ENCODE measurements at places on chromosomes 16 and 17.

DNA sequence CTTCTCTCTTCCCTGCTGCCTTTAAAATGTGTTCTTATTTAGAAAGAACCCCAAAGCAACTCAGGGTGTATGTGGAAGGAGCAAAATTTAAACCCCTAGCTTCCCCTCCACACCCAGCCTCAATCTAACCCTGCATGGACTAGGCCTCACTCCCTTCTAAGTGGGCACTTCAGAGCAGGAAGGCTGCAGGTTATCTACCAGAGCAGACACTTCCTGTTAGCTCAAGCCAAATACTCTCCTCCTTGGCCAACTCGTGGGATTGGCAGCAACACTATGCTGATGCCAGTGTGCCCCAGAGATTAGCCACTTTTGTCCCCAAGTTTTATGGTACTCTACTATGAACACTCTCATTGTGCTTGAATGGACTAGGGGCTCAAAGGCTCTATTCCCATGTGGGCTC, 35.6 kb downstream of the CCDC42 start:
- no peak for DNase-seq

DNA sequence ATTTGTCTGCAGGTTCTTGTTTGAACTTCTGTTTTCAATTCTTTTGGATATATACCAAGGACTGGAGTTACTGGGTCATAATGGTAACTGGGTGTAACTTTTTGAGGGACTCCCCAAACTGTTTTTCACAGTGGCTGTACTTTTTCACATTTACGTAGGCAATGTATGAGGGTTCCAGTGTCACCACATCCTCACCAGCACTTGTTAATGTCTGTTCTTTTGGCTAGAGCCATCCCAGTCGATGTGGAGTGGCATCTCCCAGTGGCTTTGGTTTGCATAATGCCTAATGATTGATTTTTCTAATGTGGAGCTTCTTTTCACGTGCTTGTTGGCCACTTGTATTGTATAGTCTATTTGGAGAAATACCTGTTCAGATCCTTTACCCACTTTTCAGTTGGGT, 59.3 kb downstream of the SPECC1 start:
- no peak for DNase-seq

- DNase-seq: peak; percentile 19
These were observed 3.7 kb downstream of the CETP start for GRCh38 chr16:56965149-56966092.

GRCh38 chr17:50259477-50260324, 14.6 kb upstream of the TMEM92 start:
- DNase-seq: no peak

DNA sequence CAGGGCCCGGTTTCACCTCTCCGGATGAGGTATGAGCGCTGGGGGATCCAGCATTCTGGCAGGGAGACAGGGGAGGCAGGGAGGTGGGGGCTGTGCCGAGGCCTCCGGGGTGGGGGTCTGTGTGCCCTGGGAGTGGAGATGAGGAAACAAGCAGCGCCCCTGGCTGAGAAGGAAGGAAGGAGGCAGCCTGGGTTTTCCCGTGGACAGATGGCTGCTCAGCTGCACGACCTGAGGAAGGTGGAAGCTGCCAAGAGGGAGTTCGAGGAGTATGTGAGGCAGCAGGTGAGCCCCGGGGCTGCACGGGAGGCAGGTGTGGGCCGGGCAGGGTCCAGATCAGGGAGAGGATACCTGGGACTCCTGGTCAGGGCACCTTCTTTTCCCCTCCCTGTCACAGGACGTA, 4.3 kb downstream of the RNF112 start:
- no peak for DNase-seq

GRCh38 chr16:68416057-68417046, 32.0 kb downstream of the SMPD3 start:
- no peak for DNase-seq

- peak; percentile 94 for DNase-seq
These were observed 3.8 kb downstream of the ZNF821 start for GRCh38 chr16:71880176-71880575.

DNA sequence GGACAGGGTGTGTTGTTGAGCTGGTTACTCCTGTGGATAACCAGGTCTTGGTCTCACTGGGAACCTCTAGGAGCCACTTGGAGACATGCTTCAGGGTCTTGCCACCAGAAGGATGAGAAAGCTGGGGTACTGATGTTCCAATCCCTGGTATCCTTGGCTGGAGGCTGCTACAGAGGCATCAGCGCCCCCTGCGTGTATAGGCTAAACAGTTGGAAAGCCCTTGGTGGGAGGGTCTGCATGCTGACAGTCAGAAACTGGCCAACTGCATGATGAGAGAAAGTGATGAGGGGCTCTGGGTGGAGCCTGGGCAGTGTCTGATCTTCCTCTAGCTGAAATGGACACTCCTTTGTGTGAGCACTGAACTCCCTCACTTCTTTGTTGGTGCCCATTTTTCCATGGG, 536.9 kb downstream of the XYLT1 start:
- DNase-seq: no peak

GRCh38 chr16:88407042-88407420, 24.3 kb downstream of the ZNF469 start:
- no peak for DNase-seq

DNA sequence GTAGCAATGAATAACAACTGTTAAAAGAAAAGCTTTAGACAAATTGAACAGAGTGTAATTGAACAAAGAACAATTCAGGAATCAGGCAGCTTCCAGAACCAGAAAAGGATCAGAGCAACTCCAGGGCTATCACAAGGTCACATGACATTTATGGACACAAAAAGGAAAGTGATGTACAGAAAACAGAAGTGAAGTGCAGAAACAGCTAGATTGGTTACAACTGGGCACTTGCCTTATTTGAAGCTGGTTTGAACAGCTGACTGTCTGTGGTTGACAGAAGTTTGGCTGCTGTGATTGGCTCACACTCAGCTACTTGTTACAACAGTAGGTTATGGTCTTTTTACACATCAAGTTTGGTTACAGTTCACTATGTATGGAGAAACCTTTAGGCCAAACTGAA, 14.8 kb downstream of the EFCAB5 start:
- no peak for DNase-seq

GRCh38 chr17:55691666-55692065, 31.0 kb downstream of the TMEM100 start:
- no peak for DNase-seq

DNA sequence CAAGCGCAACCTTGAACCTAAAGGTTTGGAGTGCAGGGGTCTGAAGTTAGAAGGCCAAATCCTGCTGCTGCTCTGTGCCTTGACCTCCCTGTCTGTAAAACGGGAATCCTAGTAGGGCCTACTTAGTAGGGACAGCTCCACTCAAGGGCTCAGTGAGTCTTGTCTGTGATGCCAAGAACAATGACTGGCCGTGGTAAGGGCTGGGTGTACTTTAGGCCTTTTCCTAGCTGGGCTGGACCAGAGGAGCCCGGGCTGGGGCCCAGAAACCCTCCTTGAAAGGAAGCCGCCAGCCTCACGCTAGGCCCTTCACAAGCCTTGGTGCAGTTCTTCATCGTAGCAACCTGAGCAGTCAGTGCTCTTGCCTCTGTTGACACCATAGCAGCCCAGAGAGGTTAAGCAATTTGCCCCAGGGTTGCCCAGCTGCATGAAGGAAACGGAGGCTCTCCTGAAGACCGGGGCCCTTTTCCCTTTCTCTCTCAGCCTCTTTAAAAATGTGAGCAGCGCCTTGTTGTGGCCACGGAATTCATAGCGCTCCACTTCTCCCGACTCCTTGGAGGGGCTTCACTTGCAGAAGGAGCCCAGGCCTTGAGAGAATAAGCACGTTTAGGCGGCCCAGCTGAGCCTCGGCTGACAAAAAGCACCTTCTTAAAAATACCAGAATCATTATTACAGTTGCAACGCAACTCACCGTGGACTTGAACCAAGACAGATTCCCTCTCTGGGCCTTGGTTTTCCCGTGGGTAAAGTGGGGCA, 4.4 kb downstream of the NECAB2 start:
- DNase-seq: no peak

DNA sequence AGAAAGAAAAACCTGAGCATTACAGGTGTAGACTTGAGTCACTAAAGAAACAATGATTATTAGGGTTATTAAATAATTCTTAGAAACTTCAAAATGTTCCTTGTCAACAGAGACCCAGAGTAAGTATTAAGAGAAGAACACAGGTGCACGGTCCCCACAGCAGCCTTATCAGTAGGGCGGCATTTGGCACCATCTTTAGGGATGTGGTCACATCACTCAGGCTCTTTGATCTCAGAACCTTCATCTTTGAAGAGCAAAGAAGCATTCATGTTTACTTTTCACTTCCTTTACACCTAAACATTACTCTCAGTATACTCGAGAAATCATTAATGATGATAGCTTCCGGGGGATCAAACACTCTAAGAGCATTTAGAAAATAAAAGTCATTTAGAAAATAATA, 928.7 kb downstream of the KCNJ2 start:
- no peak for DNase-seq

GRCh38 chr16:70692873-70693671, 7.2 kb upstream of the MTSS2 start:
- DNase-seq: no peak

DNA sequence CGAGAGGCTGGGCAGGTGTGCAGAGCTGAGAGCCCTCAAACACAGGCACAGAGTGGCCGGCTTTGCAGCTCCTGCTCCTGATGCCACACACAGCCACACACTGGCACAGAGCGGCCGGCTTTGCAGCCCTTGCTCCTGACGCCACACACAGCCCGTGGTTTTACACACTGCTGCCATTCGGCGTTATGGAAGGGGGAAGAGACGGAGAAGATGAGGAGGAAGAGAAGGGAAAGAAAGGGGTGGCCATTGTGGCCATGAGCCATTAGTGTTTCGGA, 26.8 kb downstream of the WSCD1 start:
- no peak for DNase-seq

- DNase-seq: peak; percentile 45
These were observed 18.4 kb downstream of the PLCG2 start for GRCh38 chr16:81797443-81797842.

- no peak for DNase-seq
These were observed 2.9 kb upstream of the FLCN start for GRCh38 chr17:17239832-17240231.

- no peak for DNase-seq
These were observed 29.1 kb downstream of the USP7 start for GRCh38 chr16:8934601-8935000.

GRCh38 chr17:65057531-65058090, 1.1 kb upstream of the GNA13 start:
- no peak for DNase-seq
